ENCODE measurements at places on chromosomes 11 and 22.

DNA sequence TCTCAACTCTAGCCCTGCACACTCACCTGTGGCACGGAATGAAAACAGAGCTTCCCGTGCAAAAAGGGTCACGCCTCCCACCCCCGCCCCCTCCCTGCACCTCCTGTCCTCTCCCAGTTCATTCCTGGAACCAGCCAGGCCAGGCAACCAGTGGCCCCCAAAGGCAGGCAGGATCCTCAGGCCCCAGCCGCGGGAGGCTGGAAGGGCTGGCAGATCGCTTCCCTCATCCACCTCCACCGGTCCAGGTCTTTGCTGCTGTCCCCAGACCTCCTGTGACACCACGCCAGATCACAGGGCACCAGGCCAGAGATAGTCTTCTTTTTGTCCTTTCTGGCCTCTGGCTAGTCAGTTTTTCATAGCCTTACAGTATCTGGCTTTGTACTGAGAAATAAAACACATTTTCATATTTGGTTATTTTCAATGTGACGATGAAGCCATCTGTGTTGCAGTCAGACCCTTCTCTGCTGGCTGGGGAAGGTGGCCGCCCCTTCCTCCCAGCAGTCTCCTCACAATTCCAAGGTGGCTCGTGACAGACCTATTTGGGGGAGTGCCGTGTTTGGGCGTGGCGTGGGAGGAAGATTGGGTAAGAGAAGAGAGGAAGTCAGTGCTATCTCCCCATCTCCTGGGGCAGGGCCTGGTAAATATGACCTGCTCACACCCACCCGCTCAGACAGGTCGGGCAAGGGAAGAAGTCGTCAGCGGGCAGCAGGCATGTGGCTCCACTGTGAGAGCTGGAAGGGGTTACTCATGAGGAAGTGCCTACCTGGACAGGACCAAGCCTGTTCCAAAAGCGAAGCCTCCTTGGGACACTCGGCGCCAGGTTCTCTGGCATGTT is 9.1 kb downstream of the SSH3 start:
- peak; percentile 46 for DNase-seq

DNA sequence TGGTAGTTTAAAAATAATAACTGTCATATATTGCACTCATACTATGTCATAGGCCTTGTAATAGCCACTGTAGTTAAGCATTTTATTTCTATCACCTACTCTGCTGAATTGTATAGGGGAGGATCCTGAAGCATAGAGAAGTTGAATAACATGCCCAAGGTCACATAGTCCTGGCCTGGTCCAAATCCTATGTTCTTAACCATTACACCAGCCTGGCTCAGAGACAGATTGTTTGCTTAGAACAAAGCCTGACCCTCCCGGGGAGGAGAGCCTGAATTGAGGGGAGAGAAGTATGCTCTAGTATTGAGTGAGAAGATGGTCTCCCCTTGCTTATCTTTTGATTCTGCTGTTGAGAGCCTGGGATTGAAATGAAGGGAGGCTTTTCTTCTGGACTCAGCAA is 2.2 kb downstream of the NEU3 start:
- no peak for DNase-seq

DNA sequence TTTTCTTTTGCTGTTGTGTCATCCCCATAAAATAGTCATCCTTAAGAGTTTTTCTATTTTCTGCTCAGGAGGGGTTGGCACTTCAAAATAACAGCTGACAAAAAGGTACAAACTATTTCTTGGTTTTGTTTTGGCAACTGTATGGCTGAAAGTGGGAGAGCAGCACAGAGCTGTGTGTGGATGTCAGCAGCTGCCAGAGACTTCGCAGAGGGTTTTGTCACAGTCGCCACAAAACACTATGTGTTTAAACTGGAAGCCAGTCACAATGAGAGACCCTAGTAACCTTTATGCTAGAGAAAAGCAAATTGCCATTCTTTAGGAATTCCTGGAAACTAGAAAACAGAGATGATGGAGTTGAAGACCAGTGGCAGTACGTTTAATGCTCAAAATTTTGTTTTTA is 189.6 kb upstream of the CCDC90B start:
- DNase-seq: no peak

DNA sequence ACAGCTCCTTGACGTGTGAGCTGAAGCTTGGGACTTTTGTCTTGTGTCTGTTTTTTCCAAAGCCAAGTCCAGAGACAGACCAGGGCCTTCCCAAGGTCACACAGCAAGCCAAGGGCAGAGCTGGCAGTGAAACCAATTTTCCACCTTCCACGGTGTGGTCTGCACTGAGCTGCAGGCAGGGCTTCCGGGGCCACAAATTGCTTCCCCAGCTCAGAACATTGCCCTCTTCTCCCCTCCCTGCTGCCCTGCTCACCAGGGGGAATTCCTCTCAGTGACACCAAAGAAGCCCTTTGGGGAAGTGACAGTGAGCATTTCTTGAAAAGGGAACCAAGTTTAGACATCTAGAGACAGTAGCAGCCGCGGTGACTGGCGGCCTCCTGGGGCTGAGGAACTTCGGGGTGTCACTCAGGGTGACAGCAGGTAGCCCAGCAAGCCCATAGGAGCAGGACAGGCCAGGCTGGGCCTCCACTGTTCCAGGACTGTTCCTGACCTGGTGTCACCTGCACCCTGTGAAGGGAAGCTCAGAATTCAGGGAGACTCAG is 9.2 kb downstream of the FXYD2 start:
- peak; percentile 58 for DNase-seq

DNA sequence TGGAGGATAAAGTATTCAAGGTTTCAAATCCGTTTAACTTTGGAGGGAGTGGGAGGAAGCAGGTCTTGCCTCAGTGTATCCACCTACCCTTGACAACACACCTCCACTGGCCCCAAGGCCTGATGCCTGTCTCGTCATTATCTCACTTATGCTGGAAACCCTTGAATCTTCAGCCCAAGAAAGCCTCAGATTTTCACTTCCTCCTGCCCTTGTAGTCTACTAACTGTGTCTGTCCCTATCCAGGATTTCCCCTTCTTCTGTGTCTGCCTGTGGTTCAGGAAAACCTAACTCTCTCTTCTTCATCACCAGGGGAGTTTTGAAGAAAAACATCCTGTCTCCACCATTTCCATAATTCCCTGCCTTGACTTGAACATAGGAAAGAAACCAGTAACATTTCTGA is 56.1 kb downstream of the SYT9 start:
- DNase-seq: no peak

- no peak for DNase-seq
Observed at GRCh38 chr22:49961005-49961600, 531 bp downstream of the PIM3 start.

GRCh38 chr22:38489561-38490145 is 16.5 kb downstream of the DDX17 start:
- no peak for DNase-seq

Data from stimulated activated CD8-positive, alpha-beta memory T cell treated with anti-CD3 and anti-CD28 coated beads, Interleukin-15, amount 100 ng/mL, for 4 hours (primary cell).